ENCODE measurements at places on chromosomes 13 and 19.

DNA sequence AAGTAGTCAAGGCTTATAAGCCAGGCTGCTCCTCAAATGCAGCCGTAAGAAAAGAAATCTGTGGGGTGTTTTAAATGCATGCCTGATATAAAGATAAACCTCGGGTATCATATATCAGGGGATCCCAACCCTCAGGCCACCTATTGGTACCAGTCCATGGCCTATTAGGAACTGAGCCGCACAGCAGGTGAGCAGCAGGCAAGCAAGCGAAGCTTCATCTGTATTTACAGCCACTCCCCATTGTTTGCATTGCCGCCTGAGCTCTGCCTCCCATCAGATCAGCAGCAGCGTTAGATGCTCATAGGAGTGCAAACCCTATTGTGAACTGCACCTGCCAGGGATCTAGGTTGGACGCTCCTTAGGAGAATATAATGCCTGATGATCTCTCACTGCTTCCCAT lies 233.5 kb upstream of the SERP2 start:
- DNase-seq = no peak

- DNase-seq = no peak
Observed at GRCh38 chr13:34849406-34849805, 92.7 kb upstream of the NBEA start.

DNA sequence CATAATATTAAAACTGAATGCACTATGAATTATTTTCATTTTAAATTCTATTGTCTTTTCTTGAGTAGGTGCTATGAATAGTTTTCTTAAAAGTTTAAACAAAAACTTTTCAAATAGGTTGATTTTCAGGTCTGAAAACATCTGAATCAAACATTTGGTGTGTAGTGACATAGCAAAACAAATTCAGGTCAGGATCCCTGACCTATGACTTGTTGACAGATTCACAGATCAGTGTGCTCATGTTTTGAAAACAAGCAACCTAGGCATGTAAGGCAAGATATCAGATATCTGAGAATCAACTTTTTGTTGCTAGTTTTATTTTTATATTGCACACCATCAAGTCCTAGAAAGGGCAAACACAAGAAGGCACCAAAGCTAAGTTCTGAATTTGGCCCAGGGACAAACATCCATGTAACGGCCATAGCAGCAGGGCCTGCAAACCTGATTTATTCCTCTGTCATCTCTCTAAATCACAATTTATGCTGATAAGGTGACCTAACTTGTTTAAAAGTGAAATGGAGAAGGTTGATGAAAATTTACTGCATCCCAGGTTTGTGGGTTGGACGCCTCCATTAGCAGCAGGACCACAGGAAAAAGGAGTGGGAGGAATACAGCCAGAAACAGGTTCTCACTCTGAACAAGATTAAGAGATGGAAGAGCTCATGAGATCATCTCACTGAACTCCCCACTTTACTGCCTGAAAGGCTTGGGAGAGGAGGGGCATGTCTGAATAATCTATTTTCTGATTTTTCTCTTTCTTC lies 337.7 kb downstream of the KCNRG start:
- no peak for DNase-seq

- DNase-seq = peak; percentile 67
Observed at GRCh38 chr19:35417713-35418534, 30.1 kb upstream of the FFAR2 start.

GRCh38 chr19:18842166-18842565 lies 10.4 kb downstream of the UPF1 start:
- DNase-seq = no peak

GRCh38 chr19:42090672-42091071 lies 14.7 kb downstream of the ZNF574 start:
- DNase-seq = no peak
